ENCODE measurements at places on chromosomes 6 and 20.

DNA sequence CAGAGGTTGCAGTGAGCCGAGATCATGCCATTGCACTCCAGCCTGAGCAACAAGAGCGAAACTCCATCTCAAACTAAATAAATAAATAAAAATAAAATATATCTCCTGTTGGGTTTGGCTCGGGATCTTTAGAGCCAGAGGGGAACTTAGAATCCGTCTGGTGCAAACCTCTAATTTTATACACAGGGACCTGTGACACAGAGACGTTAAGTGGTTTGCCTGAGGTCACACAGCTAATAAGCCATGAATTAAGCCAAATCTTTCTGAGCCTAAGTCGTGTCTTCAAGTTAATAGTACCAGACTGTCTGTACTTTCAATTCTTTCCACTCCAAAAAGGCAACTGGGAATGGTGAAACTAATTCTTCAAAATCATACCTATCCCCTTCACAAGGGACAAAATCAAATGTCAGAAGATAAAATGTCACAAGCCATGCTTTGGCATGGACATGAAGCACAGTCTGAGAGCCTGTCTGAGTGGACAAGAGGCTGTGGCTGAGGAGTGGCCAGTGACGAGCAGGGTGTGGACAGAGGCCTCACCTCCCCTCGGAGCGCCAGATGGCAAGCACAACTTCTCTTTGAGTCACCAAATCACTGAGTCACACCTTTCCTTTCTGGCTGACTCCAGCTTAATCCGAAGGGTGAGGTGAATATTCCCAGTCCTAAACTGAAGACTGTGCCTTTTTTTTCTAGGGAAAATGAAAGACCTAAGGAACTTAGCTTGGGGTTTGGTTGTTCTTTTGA, 177.4 kb downstream of the TFAP2A start:
- no peak for DNase-seq

DNA sequence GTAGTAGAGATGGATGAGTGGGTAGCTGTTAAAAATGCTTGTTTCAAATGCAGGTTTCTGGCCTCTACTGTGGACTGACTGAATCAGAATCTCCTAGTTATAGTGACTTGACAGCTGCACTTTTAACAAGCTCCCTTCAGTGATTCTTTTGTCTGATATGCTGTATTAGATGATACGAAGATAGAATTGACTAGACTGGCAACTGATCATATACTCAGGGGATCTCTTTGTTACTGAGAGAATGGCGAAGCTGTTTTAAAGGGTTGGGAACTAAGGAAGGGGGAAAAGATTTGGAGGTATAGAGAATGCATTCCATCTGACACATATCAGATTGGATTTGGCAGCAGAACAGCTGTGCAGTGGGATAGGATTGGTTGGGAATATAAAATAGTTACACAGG, 7.0 kb downstream of the ENPP4 start:
- no peak for DNase-seq

- DNase-seq, result no peak
Measured at GRCh38 chr20:48684501-48685041, 143.2 kb downstream of the PREX1 start.

- no peak for DNase-seq
Measured at GRCh38 chr20:17657079-17657825, 24.8 kb downstream of the RRBP1 start.

DNA sequence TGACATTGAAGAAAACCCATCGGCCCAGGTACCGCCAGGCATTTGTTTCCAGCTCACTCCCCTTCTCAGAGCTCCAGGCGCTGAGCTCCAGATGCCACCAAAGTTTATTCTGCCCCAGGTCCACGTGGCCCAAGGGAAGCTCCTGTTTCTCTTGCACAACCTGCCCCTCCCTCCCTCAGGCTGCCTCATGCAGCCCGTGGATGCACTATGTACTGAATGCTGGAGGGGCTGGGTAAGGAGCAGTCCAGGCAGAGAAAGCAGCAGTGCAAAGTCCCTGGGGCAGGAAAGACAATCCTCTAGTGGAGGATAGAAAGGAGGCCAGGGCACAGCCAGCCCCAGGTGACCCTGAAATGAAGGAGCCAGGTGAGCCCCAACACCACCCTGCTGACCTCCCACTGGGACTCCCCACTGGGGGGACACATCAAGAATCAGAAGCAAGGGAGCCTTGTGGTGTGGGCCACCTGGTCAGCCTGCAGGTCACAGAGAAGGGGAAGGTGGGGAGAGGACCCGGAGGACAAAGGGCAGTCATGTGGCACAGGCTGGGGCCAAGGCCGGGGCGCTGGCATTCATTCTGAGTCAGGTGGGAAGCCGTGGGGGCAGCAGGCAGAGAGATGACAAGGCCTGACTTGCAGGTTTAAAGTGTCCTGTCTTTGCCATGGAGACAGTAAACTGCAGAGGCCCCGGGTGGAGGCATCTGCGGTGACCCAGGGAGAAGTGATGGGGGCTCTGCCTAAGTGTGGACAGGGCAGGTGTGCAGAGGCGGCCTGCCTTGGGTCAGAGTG, 230.1 kb downstream of the PREX1 start:
- DNase-seq, result no peak

- no peak for DNase-seq
Measured at GRCh38 chr6:149162924-149163323, 154.6 kb upstream of the TAB2 start.

All from NCI-H446 (cell line).